ENCODE measurements at places on chromosomes 11 and 22.

DNA sequence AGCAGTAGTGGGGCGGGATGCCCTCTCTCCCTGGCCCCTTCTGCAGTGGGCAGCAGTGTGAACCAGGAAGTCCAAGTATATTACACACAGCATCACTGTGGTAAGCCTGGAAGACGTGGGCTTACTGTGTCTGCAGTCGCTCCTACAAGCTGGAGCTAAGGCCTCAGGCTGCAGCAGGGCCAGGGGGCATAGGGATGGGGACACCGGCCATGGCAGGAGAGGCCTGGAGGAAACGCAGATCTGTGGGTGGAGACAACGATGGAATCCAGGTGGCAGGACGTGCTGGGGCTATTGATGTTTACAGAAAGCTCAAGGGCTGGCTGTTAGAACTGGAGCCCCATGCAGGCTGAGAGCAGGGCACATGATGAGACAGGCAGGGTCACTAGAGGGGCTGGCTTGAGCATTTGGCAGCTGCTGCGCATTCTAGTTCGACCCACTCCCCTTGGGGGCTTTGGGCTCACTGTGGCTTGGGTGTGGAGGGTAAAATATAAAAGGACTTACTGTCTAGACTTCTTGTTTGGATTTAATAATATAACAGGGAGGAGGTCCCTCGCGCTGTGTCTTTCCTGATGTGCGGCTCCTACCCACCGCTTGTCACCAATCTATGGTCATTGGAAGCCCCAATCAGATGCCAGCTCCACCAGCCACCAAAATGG, 539.5 kb downstream of the TBC1D22A start:
- no peak for DNase-seq

DNA sequence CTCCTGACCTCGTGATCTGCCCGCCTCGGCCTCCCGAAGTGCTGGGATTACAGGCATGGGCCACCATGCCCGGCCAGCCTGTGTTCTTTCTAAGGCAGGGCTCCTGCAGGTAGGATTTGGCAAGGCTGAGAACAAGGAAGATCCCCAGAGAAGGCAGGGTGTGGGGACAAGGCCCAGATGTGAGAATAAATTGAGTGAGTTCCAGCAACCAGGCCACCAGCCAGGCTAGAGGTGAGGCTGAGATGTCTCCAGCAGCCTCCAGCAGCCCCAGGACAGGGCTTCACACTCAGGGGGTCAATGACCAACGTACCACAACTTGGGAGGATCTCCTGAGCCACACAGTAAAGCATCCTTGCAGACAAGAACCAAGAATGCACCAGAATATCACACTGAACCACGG, 75.1 kb downstream of the BUD13 start:
- no peak for DNase-seq

DNA sequence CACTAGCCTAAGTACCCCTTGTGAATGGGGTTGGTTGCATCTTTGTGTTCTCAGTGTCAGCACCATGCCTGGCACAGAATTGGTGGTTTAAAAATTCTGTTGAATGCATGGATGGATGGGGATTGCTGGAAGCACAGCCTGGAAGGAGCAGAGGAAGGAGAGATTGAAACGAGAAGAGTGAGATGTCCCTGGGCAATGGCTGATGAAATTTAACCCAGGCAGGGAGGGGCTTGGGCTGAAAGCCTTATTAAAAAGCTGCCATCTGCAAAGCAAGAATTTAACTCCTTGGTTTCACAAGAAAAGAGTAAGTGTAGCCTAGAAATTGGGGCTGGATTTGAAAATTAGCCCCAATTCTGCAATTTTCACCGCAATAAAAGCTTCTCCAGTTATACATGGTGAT, 126.7 kb downstream of the TEAD1 start:
- no peak for DNase-seq

- DNase-seq: no peak
These were observed 2269.3 kb upstream of the RAG2 start for GRCh38 chr11:38867338-38867737.

DNA sequence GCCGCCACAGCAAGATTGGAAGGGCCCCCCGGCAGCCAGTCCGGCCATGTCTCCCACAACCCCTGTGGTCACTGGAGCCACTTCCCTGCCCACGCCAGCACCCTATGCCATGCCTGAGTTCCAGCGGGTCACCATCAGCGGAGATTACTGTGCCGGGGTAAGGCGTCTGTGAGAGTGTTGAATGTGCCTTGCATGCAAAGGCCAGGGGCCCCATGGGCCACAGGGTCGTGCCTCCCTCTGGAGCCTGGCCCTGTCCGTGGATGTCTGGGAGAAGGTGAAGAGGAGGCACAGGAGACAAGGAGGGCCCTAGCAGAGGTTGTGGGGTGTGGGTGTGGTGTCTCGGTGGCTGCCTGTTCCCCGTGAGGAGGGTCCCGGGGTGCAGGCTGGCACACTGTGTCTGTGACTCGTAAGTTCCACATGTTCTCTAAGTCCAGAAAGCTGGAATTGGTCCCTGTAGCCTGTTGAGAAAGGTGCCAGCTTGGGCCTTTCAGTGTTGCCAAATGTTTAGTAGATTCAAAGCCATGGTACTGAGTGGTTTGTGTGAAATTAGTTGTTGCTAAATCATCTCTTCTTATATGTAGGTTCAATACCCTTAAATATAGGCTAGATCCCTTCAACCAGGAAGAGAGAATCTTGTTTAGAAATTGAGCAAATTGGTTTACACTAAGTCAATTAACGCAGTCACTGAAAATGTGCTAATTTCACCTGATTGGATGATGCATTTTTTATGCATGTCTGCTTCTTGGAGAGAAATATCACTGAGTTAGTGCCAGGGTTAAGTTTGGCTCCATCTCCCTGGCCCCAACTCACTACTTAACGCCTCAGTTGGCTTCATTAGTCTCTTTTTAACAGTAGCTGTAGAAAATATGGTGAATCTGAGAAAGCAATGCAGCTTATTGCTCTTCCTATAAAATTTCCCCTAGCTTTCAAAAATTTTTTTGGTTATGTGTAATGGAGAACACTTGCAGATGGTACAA, 23.8 kb downstream of the AMPD3 start:
- DNase-seq: no peak

- DNase-seq: no peak
These were observed 21.0 kb upstream of the AMOTL1 start for GRCh38 chr11:94747146-94747545.

DNA sequence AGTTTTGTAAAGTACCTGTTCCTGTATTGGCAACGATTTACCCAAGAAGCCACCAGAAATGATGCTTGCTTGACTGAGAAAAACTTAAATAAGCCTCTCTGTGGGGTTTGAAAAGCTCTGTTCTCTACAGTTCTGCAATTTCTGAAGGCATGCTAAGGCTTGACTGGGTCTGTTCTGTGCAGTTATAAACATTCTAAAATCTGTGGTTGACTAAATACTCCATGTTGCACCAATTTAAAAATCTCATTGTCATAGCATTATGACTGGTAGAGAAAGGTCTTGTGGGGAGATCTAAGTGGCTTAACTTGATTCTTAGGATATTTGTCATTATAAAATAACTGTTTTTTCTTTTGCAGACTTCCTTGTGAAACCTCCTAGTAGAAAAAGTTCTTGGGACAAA, 73.7 kb downstream of the MTMR3 start:
- no peak for DNase-seq

DNA sequence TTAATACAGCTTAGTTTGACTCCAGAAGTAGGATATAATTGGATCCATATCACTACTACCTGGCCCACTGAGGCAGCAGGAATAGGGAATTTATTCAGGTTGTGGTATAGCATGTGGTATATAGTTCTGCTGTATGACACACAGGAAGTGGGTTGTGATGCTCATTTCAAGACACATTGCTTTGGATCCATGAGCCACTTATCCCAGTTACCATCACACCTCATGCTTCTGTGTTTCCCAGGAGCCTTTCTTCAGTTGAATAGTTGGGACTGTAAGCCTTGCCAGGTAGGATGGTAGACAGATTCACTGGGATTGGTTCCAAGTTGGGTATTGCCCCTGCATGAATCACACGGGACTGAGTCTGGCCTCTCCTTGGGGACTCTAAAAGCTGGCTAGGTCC, 9.9 kb upstream of the SLC37A2 start:
- no peak for DNase-seq

DNA sequence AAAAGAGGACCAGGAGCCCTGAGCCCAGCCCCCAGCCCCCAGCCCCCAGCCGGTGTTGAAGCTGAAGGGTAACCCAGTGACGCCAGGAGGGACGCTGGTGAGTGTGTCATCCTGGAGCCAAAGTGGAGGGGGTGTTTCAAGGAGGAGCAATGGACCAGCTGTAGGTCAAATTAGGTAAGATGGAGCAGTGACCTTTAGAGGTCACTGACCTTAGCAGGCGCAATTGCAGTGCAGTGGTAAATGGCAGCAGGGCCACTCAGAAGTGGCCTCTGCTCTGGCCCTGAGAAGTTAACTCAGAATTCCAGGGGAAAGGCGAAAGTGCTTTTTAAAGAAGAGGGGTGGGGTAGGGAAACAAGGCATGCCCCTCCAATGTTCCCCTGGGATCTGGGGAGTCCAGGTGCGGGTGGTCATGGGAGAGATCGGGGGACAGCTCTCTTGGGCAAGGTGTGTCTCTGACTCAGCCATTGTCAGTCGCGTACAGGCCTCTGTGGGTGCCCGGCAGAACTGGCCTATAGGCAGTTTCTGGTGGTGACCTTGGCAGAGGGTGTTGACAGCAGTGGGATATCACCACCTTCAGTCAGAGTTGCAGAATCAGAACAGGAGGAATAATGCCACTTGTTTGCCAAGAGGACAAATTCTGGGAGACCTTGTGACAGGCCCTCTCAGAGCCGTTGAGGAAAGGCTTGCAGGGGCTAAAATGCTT, 50.3 kb upstream of the TIMP3 start:
- no peak for DNase-seq

DNA sequence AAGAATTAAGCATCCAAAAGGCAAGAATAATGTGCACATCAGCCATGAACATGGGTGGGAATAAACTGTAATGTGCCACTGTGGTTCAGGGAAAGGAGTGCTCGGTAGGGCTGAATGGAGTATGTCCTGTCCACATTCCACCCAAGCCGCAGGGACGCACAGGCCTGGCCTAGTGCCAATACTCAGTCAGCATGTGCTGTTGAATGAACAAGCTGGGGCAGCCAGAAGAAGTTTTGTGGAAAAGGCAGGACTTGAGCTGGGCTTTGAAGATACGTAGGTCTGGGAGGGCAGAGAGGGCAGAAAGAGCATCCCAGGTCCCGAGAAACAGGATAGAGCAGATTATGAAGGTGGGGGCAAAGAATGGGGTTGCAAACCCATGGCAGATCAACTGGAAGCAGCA, 60.0 kb upstream of the PLET1 start:
- no peak for DNase-seq

- DNase-seq: no peak
These were observed 90.9 kb downstream of the RRAS2 start for GRCh38 chr11:14267861-14268635.

DNA sequence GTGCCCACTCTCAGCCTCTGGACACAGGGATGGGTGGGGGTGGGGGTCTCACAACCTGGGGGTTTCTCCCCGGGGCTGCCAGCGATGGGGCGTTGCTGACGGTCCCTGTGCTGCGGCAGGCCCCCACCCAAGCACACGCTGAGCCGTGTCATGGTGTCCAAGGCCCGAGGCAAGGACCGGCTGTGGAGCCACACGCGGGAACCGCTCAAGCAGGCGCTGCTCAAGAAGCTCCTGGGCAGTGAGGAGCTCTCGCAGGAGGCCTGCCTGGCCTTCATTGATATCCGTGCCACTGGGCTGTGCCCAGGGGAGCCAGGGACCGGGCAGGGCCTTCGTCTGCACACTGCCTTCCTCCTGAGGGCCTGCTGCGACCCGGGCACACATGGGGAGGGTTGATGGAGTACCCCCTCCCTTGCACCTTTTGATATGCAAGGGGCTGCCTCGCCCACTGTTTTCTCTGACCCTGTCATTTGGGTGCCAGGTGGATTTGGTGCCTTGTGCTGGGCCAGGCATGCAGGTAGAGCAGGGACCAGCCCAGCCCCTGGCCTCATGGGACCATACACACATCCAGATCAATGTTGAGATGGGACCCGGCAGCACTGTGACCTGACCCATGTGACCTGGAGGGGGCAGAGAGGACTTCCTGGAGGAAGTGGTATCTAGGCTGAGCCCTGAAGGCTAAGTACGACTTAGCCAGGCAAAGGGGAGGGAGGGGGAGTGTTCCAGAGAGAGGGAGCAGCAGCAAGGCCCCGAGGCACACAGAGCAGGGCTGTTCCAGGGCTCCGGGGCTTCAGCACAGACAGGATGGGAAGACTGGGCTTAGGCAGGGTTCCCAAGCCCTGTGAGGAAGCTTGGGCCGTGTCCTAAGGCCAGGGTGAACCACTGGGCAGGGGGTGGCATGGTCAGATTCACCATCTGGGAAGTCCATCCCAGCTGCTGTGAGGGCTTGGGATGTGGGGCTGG, 75.2 kb downstream of the MYO7A start:
- DNase-seq: no peak

- DNase-seq: no peak
These were observed 11.3 kb upstream of the SESN3 start for GRCh38 chr11:95242091-95242844.

GRCh38 chr11:122772945-122773344, 65.4 kb upstream of the CRTAM start:
- no peak for DNase-seq

DNA sequence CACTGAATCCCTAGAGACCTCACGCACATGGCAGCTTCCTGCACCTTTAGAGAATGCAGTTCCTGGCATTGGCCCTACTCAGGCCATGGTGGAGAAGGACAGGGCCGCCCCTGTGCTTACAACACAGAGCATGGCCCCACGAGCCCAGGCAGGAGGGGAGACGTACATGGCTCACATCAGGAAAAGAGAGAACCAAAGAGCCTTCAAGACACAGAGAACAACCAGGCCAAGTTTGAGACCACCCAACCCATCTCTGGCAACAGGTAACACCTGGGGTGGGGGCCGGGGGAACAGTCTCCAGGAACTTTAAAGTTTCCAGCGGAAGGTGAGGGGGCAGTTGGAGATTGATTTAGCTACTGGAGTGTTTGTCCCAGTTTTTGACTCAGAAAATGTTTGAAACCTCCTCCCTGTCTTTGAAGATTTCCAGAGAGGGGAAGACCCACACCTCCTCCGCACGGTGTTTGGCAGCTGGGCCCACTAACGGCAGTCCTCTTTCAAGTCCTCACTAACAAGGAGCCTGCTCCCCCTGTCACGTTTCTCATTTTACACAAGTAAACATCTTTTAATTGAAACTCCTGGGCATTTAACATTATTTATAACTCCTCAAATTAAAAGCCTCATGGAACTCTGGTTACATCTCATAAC, 1423.8 kb downstream of the TBC1D22A start:
- no peak for DNase-seq

GRCh38 chr22:39174498-39175352, 22.2 kb upstream of the CBX7 start:
- peak; percentile 80 for DNase-seq
